ENCODE measurements at places on chromosomes 1 and 21.
A peak's percentile ranks its signal among the peaks of the same experiment; 100 is the strongest.

- peak; percentile 53 for DNase-seq
Measured at GRCh38 chr1:24566236-24566867, 10.5 kb downstream of the NCMAP start.

DNA sequence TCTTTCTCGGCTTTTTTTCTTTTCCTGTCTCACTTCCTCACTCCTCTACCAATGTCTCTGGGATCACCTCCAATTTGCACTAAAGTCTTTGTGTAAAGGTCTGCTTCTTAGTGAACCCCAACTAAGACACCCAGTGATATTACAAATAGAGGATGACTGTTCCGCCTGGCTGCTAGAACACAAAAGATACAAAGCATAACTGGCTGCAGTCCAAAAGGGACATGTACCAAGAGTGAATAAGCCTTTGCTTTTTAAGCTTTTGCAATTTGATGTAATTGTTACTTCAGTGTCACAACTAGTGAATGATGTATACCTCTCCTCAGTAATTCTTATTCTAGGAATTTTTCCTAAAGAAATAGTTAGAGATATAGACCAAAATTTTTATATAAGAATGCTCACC, 82.8 kb upstream of the BEND5 start:
- DNase-seq, result no peak

GRCh38 chr1:151908228-151908691, 1.1 kb downstream of the THEM4 start:
- no peak for DNase-seq

GRCh38 chr1:208634346-208635140, 390.4 kb upstream of the PLXNA2 start:
- DNase-seq, result no peak

GRCh38 chr1:112318263-112318662, 77.8 kb upstream of the CTTNBP2NL start:
- no peak for DNase-seq

- no peak for DNase-seq
Measured at GRCh38 chr21:16279731-16280581, 550.2 kb downstream of the USP25 start.

GRCh38 chr1:80657707-80658106, 1143.0 kb upstream of the ADGRL2 start:
- DNase-seq, result no peak

DNA sequence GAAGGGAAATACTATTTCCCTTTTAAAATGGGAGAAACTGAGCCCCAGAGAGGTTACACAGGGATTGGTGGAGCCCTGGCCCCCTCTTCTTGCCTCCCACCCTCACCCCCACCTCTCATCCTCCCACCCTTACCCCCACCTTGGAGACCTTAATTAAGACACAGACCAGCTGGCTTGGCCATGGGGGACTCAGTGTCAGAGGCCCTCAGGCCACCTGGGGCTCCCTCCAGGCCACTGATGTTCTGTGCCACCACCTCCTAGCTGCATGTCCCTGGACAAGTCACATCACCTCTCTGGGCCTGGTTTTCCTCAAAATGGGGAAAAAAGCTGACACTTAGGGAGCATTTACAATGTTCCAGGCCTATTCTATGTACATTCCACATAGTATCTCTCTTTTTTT, 51.5 kb downstream of the SDC3 start:
- no peak for DNase-seq

GRCh38 chr1:95509989-95510388, 276.0 kb downstream of the RWDD3 start:
- DNase-seq, result no peak

DNA sequence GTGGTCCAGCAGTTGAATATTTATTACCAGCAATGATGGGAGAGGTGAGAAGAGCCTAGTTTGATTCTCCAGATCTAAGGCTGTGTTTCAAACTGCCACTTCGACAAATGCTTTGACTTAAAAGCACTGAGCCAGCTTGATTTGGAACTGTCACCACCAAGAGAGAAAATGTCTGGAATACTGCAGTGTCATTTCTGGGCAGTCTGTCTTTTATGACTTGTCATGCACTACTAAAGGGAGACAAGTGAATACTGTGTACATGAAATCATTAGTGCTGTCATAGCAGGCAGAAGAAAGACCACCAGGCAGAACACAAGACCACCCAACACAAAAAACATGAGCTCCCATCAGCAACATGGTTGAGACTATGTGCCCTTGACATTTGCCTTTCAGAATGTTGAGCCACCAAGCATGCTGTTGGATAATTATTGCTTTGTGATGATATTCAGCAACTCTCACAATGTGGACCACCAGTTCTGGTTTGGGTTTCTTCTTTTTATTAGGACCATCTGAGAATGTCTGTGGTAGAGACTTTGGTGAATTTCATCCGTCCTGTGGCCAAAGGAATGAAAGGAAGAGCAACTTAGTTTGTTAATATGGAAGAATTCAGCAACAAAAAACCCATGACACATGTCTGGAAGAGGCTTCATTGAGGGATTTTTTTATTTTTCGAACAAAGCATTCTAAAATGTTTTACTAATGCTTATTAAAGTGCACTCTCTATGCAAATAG, 125.8 kb downstream of the NTMT2 start:
- no peak for DNase-seq

DNA sequence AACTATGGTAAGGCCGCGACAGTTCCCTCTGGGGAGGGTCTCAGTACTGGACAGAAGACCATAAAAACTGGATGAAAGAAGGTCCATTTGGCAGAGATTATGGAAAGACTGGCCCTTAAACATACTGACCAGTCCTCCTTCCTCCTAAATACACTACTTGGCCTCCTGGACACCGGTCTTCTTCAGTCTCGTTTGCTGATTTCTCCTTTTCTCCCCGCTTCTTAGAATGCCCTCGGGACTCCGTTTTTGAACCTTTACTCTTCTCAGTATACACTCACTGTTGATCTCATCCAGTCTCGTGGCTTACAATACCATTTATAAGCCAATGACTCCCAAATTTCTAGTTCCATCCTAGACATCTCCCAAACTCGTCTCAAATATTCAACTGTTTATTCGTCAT, 694 bp upstream of the MRPL9 start:
- DNase-seq, result no peak

DNA sequence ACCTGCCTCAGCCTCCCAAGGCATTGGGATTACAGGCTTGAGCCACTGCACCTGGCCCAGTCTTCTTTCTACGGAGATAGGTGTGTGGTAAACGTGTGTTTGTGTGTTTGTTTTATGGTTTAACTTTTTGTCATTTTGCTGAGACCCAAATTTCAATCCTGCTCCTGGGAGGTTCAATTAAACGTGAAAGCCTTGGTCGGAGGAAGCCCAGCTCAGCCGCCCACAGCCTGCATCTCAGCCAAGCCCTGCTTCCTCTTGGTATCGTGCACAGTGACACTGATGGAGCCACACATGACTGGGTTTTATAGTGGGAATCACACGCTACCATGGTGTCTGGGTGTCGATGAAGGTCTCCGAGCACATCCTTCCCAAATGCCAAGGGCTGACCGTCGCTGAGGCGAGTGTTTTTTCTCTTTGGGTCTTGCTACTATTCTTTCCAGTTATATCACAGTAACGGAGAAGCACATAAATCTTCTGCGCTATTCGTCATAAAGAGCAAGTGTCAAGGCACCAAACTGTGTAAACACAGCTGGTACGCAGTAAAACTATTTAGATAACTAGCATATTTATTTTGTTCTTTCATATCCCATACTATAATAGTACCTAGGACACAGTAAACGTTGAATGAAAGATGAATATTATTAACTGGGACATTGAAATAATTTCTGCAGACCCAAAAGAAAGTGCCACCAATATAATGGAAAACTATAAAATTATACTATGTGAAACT, 39.3 kb downstream of the HLCS start:
- peak; percentile 26 for DNase-seq

All from NCI-H526 treated with DMSO at 0.1 percent for 48 hours (cell line).